ENCODE measurements at places on chromosomes 1 and 21. TPM values are rescaled to one million over a fixed set of nuclear protein-coding genes. Genes with fewer than 3 reads are reported as not detected.

DNA sequence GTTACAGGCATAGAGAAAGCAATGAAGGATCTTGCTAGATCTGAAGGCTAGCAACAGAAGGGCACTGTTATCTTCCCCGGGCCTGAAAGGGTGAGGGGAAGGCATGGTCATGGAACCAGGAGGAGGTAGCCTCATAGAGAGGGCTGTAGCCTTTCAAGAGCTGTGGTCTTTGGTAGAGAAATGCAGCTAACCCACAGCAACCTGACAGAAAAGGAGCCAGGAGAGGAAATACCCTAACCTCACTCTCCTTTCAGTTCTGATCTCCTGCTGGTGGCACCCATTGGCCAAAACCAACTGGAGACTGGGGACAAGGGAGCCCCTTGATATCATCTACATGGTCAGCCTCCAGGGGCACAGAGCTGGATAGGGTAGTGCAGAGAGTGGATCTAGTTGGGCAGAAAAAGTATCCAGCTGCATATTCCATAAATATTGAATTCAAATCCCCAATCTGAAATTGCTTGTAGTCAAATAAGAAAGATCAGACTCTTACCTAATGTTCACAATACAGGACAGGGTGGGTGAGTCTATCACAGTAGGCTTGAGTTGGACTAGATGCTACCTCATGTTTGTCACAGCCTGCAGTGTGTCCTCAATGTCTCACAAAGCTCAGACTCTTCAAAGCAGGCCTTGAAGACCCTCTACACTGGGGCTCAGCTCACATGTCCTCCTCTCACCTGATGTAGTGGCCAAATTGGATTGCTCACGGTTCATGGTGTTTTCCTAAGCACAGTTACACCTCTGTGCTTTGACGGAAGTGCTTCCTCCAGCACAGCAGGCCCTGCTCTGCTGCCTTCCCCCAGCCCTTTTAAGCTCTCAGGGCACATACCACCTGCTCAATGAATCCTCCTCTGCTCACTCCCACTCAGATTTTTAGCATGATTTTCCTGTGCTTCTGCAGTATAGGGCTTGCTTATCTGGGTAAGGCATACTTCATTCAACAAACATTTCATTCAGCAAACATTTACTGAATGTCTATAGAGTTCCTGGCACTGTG, 74.1 kb upstream of the JUN start:
- peaks cover 36% of the 10 kb centered on the region for H3K4me1 ChIP-seq
- H3K36me3 ChIP-seq = no peaks in the 10 kb centered on the region
- H3K27ac ChIP-seq = peak overlapping the region; percentile 43
- no peak overlapping the region for H3K4me3 ChIP-seq

HIVEP3 gene
- 13.5 TPM for total RNA-seq

GRCh38 chr1:191889623-191890003, 268.6 kb upstream of the RGS18 start:
- H3K27ac ChIP-seq = no peak overlapping the region
- H3K4me3 ChIP-seq = no peak overlapping the region
- no peaks in the 10 kb centered on the region for H3K36me3 ChIP-seq
- H3K27me3 ChIP-seq = no peaks in the 10 kb centered on the region

DNA sequence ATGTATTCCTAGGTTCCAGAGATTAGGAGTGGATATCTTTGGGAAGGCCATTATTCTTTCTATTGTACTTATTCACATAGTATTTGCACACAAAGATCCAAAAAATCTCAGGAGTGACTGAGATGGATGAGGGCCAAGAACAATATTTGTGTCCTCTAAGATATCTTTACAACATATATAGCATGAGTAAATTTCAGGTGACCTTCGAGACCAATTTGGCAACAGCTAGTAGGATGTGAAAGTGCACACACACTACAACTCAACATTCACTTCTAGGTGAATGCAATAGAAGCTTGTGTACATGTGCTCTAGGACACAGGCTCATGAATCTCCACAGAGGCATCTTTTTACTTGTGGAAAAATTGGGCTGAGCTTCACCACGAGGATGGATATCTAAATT, 224.0 kb downstream of the C1orf94 start:
- H3K27me3 ChIP-seq = no peaks in the 10 kb centered on the region
- H3K36me3 ChIP-seq = no peaks in the 10 kb centered on the region
- H3K27ac ChIP-seq = no peak overlapping the region
- no peak for DNase-seq

DNA sequence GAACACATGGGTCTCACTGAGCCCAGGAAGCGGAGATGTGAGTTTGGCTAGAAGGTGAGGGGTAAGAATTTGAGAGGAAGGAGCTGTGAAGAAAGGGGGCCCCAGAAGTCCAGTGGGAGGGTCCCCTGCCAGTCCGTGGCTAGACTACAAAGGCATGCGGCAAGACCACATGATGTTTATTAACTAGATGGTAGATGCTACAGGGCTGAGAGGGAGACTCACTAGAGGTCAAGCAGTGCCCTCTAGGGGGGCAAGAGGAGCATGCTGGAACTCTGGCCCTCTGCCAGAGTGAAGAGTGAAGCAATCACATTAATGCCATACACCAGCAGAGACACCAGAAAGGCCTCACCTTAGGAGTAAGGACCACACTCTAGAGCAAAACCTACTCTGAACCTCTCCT, 12.2 kb downstream of the KIAA0319L start:
- peaks cover 14% of the 10 kb centered on the region for H3K4me1 ChIP-seq
- H3K27ac ChIP-seq = no peak overlapping the region
- peak; percentile 72 for DNase-seq
- no peaks in the 10 kb centered on the region for H3K27me3 ChIP-seq

SOX13 gene
- 19.6 TPM for total RNA-seq

Data from thyroid gland (tissue), 4 donors.